ENCODE measurements at places on chromosomes 4 and X.

DNA sequence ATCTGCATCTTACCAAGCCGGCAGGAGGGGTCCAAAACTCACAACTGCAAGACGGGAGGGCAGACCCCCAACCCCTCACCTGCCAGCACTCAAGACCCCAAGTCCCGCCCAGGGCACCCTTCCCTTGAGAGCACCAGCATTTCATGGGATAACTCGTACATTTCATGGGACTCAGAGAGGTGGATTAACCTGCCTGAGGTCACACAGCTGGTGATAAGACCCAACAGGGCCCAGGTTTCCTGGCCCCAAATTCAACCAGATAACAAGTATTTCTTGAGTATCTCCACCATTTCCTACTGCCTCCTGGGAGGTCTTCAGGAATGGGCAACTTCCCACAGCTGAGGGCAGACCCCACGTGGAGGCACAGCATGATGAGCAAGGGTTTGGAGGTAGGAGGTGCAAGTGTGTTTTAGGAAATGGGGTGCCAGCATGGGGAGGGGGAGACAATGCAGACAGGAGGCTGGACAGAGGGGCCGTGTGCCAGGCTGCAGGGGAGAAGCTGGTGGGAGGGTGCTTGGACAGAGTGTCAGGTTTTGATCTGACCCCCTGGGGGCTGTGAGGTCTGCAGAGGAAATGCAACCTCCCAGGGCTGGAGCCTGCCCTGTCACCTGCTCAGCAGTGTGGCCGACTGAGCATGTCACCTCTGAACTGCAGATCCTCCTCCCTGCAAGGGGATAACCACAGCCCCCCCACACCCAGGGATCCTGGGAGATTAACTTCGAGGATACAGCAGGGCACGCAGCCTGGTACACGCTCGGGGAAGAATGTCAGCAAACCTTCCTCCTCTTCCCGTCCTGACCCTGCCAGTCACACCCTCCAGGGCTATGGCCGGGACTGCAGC is 4.4 kb downstream of the ADRA2C start:
- DNase-seq: no peak

DNA sequence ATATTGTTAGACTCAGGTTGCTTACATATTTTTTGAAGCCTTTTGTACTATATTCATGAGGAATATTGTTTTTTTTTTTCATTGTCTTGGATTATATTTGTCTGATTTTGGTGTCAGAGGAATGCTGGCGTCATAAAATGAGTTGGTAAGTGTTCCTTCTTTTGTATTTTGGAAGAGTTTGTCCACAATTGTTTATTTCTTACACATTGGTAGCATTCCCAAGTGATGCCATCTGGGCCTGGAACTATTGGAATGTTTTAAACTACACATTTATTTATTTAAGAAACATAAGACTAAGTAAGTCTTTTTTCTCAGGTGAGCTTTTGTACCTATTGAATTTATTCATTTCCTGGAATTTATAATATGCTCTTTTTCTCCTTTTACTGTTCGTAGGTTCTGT is 107.6 kb downstream of the LARP1B start:
- no peak for DNase-seq

- DNase-seq: no peak
Observed at GRCh38 chrX:29528281-29528680, 687.1 kb upstream of the MAGEB2 start.

GRCh38 chrX:150062292-150063137 is 124.2 kb upstream of the EOLA2 start:
- no peak for DNase-seq

DNA sequence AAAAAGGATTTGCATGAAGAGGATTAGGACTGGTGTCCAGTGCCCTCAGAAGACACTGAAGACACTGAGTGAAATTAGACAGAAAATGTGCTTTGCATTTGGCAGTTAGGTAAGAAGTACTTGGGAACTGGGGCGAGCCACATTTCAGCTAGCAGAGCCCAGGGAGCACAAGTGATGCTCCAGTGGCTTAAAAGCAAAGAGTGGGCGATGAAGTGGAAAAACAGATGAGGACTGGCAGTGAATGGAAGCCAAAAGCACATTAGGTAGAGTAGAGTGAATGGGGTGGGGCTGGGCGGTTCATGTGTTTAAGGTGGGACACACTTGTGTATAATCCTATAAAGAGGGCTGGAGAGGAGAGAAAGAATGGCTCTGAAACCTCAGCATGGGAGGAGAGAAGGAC is 18.4 kb downstream of the DCLK2 start:
- DNase-seq: no peak

Measured in urothelium cell line (cell line).